Kidney (tissue), 22 donors: ENCODE measurements at places on chromosomes 5 and 9. TPM values are rescaled to one million over a fixed set of nuclear protein-coding genes. Genes with fewer than 3 reads are reported as not detected.

Gene PCDHB3
- 3.1 TPM for total RNA-seq

GRCh38 chr5:79672392-79672791 is 17.2 kb upstream of the CMYA5 start:
- no peak overlapping the region for H3K4me3 ChIP-seq
- no peaks in the 10 kb centered on the region for H3K4me1 ChIP-seq
- no peaks in the 10 kb centered on the region for H3K27me3 ChIP-seq
- no peak for DNase-seq

- peaks cover 6% of the 10 kb centered on the region for H3K4me1 ChIP-seq
- H3K36me3 ChIP-seq: peaks cover 11% of the 10 kb centered on the region
These were observed 519 bp downstream of the HSPA5 start for GRCh38 chr9:125240649-125240999.

- H3K27me3 ChIP-seq: no peaks in the 10 kb centered on the region
- H3K4me3 ChIP-seq: no peak overlapping the region
- H3K4me1 ChIP-seq: no peaks in the 10 kb centered on the region
- H3K36me3 ChIP-seq: no peaks in the 10 kb centered on the region
- no peak for DNase-seq
These were observed 126.1 kb upstream of the POC5 start for GRCh38 chr5:75843319-75843718.

Gene TAF1L
- total RNA-seq: not detected

Gene LCNL1
- 1.4 TPM for total RNA-seq

DNA sequence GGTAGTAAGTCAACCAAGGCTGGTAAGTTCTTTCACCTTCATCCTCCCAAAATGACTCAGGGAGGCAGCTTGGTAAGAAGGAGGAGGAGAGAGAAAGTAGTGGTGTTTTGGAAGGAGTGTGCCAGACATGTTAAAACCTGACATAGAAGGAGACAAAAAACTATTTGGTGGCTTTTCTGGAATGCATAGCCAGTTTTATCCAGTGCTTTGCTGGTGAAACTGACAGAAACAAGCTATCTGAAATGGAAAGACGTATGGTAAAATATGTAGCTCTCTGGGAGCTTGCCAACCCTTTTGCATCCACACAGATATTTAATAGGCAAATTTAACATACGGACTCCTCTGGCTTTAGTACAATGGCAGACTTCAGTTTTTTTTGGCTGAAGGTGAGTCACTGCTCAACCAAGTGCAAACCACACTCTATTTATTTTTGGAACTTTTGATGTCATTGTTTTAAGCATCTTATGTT is 45.4 kb downstream of the RAB14 start:
- DNase-seq: no peak
- H3K4me3 ChIP-seq: no peak overlapping the region
- peaks cover 6% of the 10 kb centered on the region for H3K36me3 ChIP-seq
- no peaks in the 10 kb centered on the region for H3K4me1 ChIP-seq

DNA sequence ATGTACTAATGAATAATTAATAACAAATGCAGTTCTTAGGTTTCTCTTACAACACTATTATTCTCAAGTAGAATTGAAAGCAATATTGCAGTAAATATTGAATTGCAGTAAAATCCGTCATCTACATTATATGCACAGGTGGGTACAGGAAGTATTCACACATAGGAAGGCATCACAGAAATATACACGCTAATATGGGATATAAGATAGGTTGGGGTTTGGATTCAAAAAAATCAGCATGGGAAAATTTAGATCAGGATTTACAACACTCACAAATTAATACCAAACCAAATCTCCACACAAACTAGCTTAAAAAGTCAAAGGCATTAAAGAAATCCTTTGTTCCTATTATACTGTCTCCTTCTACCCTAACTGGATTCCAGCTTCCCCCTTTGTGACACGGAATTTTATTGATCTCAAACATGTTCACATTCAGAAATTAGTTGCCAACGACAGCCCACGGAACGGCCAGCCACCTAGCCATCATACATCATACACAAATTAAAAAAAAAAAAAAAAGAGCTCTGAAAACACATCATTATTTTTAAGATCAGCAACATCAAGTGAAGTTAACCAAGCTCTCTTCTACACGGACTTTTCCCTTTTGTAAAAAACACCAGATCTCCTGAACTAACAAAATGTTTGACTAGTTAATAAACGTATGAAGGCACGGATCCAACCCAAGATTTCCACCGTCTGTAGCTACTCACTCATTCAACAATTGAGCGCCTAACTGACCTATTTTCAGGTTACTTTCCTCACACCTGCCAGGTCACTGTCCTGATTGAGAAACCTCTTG is 2.2 kb downstream of the NR6A1 start:
- DNase-seq: peak; percentile 53
- H3K4me1 ChIP-seq: no peaks in the 10 kb centered on the region
- H3K27ac ChIP-seq: peak overlapping the region; percentile 2
- H3K4me3 ChIP-seq: no peak overlapping the region

- DNase-seq: peak; percentile 35
- no peaks in the 10 kb centered on the region for H3K4me1 ChIP-seq
- H3K4me3 ChIP-seq: peak overlapping the region; percentile 24
- H3K27me3 ChIP-seq: no peaks in the 10 kb centered on the region
- no peaks in the 10 kb centered on the region for H3K36me3 ChIP-seq
These were observed 580 bp upstream of the PRRX2 start for GRCh38 chr9:129664746-129665388.

DNA sequence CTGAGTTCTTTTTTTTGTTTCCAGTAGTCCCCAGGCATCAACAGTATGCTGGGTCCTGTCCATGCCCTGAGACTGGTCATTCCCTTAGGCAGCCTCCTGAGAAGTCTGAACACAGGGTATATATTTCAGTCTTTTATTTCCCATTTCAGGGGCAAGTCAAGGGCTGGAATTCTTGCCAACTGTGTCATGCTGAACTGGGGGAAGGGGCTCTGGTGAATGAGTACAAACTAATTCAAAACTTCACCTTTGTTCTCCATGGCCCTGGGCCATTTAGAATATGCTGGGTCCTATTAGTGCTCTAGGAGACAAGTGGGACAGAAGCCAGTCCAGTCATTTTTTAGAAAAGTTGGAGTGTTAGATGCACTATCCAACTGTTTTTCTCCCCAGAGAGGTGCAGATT is 170.3 kb downstream of the TMC1 start:
- no peaks in the 10 kb centered on the region for H3K36me3 ChIP-seq
- H3K27me3 ChIP-seq: no peaks in the 10 kb centered on the region
- no peak overlapping the region for H3K27ac ChIP-seq
- no peaks in the 10 kb centered on the region for H3K4me1 ChIP-seq
- DNase-seq: no peak

DNA sequence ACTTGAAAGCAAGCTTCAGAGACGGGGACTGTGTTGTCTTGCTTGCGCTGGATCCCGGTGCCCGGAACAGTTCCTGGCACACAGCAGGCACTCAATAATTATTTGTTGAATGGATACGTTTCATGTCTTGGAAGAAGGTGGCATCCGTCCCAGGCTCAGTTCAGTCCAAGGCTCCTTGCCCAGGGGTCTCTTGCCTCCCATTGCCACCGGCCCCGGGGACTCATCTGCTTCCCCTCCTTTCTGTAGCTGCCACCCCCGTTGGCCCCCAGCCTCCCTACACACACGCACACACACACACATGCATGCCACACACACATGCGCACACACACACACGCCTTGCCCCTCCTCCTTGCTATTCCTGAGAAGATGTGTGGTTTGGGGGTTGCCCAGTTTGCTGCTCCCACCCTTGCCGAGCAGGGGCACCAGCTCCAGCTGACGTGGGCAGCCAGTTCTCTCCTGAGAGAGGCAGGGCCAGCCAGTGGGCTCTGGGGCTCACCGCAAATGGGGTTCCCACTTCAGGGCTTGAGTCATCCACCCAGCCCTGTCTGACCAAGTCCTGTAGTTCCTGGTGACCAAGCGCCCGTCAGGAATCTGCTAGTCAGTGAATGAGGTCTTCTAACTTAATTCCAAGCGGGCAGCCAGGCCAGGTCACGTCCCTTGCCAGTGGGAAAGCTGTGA is 41.8 kb downstream of the HK3 start:
- no peak for DNase-seq
- no peaks in the 10 kb centered on the region for H3K36me3 ChIP-seq
- no peaks in the 10 kb centered on the region for H3K27me3 ChIP-seq
- no peaks in the 10 kb centered on the region for H3K4me1 ChIP-seq
- no peak overlapping the region for H3K4me3 ChIP-seq

DNA sequence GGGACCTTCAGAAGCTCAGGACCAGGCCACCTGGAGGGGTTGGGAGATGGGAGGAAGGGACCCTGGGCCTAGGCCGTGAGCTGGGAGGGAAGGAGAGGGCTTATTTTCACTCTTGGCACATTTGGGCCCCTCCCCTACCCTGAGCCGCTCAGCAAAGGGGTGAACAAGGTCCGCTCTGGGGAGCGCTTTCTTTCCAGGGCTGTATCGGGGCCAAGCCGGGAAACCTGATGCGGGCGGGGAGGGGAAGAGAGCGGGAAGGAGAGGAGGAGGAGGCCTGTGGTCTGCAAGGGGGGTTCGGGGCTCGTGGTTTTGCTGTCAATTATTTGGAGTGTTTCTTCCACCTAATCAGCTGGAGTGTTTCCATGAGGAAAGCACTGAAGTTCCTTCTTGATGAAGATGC is 62.7 kb upstream of the RXRA start:
- H3K4me3 ChIP-seq: no peak overlapping the region
- peak; percentile 55 for DNase-seq
- H3K27me3 ChIP-seq: no peaks in the 10 kb centered on the region
- no peaks in the 10 kb centered on the region for H3K36me3 ChIP-seq
- no peaks in the 10 kb centered on the region for H3K4me1 ChIP-seq

Gene HSPA9
- 192 TPM for total RNA-seq

DNA sequence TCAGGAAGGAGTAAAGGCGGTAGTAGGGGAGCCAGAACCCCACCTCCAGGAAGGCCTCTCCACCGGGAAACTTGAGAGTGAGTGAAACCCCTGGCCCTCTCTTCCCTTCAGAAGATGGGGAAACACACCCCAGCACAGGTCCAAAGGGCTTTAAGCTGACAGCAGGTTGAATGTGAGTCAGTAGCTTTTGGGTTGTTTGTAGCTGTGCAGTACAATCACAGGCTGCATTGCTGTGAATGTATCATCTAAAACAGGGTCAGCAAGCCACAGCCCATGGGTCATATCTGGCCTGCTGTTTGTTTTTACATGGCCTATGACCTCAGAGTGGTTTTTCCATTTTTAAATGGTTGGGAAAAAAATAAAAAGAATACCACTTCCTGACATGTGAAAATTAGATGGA is 10.0 kb downstream of the OTULINL start:
- H3K27ac ChIP-seq: no peak overlapping the region
- no peak overlapping the region for H3K4me3 ChIP-seq
- H3K36me3 ChIP-seq: no peaks in the 10 kb centered on the region
- DNase-seq: no peak
- no peaks in the 10 kb centered on the region for H3K27me3 ChIP-seq

Gene SLCO6A1
- not detected for total RNA-seq

GRCh38 chr5:31733371-31733770 is 94.4 kb downstream of the PDZD2 start:
- no peak overlapping the region for H3K4me3 ChIP-seq
- H3K36me3 ChIP-seq: no peaks in the 10 kb centered on the region
- no peak overlapping the region for H3K27ac ChIP-seq
- DNase-seq: no peak
- H3K4me1 ChIP-seq: no peaks in the 10 kb centered on the region
- no peaks in the 10 kb centered on the region for H3K27me3 ChIP-seq

DNA sequence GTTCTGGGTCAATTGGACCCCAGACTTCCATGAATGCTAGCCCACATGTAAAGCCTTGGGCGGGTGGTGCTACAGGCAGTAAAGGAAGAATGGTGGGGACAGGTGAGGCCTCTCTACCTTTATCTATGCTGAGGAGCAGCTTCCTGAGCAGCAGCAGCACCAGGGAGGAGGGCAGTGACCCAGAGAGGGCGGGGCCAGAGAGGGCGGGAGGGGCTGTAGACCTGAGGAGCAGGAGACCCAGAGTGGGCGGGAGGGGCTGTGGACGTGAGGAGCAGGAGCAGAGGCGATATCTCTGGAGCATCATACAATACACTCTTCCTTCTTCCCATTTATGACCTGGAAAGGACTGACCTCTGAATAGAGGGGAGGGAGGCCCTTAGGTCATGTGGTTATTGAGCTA is 165.9 kb downstream of the MTRR start:
- no peak overlapping the region for H3K4me3 ChIP-seq
- DNase-seq: no peak
- H3K4me1 ChIP-seq: no peaks in the 10 kb centered on the region

DNA sequence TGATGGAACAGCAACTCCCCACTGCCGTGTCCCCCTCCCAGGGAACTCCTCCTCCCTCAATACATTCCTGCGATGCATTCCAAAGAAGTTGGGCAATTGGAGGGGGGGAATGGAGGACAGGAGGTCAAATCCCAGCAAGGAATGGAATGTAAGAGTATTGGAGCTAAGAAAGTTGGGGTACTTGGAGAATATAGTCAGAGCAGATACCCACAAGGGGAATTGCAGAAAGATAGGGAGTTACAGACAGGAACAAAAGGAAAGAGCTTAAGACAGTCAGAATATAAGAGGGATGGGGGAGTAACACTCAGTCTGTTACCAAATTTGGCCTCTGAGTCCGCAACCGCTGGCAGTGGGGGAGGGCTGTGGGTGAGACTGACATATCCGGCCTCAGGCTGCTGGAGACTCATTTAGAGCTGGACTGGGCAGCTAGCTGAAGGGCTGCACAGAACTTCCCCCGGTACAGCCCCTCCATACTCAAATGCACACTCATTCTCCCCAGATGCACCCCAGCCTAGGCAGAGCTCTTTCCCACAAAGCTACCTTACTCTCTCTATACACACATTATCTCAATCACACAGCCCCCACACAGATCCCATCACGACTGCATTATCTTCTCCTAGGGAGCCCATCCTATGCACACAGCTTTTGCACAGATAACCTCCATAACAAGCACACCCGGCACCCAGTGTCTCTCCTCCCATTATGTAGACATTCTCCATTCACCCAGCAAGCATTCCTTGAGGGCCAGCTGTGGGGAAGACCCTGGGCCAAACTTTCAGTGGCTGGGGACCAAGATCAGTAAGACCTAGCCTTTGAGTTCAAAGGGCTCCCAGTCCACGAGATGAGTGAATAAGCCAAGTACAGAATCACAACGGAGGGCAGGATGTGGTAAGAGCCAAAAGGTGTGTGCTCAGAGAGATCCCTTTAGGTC is 3.7 kb downstream of the TLN1 start:
- peak overlapping the region; percentile 71 for H3K27ac ChIP-seq
- peaks cover 21% of the 10 kb centered on the region for H3K36me3 ChIP-seq
- no peaks in the 10 kb centered on the region for H3K27me3 ChIP-seq
- peaks cover 8% of the 10 kb centered on the region for H3K4me1 ChIP-seq

GRCh38 chr9:112331674-112331952 is 1.8 kb downstream of the PTBP3 start:
- no peaks in the 10 kb centered on the region for H3K36me3 ChIP-seq
- peak overlapping the region; percentile 49 for H3K4me3 ChIP-seq
- DNase-seq: peak; percentile 40
- H3K4me1 ChIP-seq: peaks cover 2% of the 10 kb centered on the region
- H3K27ac ChIP-seq: no peak overlapping the region

Gene STC2
- total RNA-seq: 2.7 TPM

Gene PCDHGA3
- 4.0 TPM for total RNA-seq

Gene PCDHA6
- 3.6 TPM for total RNA-seq

- DNase-seq: no peak
- H3K27me3 ChIP-seq: no peaks in the 10 kb centered on the region
- H3K27ac ChIP-seq: no peak overlapping the region
- no peak overlapping the region for H3K4me3 ChIP-seq
- H3K36me3 ChIP-seq: no peaks in the 10 kb centered on the region
These were observed 126.0 kb downstream of the MEF2C start for GRCh38 chr5:88756953-88757352.

Gene RNF38
- total RNA-seq: 48.3 TPM
